Peyer's patch (tissue), 4 donors: ENCODE measurements at places on chromosomes 12 and 14. TPM values are rescaled to one million over a fixed set of nuclear protein-coding genes. Genes with fewer than 3 reads are reported as not detected.

DNA sequence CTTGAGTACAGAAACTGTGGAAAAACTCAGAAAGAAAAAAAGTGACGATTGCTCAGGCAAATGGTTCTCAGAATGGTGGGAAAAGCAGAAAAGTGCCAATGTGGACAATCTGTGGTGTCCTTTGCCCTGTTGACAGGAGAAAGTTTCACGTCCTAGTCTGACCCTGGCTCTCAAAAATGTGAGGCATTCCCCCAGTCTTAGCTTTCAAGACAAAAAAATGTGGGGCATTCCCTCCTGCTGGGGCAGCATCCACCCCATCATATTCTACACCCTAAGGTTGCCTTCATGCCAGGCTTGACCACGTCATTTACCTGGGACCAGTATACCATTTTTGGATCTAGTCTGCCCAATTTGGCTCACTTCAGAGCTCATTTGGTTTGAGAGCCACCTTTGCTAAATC lies 20.7 kb upstream of the ANAPC7 start:
- no peaks in the 10 kb centered on the region for H3K27me3 ChIP-seq
- no peak overlapping the region for H3K27ac ChIP-seq
- H3K36me3 ChIP-seq: no peaks in the 10 kb centered on the region
- H3K4me3 ChIP-seq: no peak overlapping the region
- no peaks in the 10 kb centered on the region for H3K4me1 ChIP-seq
- DNase-seq: no peak

DNA sequence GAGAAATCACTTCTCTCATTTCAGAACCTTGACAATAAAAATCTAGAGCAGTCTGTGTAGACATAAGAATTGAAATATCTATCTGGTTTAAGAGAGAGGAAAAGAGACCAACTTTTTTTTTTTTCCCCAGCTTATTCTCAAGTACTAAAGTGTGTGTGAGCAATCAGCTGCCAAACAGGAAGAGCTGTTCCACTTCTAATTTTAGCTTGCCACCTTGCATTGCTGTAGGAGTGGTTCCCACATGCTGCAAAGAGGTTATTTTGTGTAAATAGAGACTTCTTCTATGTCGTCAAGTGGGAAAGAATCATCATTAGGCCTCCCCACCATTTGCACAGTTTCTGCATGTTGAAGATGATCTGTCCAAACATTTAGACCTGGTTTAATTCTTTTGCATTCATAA lies 142.6 kb downstream of the NPAS3 start:
- DNase-seq: no peak
- no peaks in the 10 kb centered on the region for H3K27me3 ChIP-seq
- no peaks in the 10 kb centered on the region for H3K36me3 ChIP-seq
- H3K27ac ChIP-seq: no peak overlapping the region
- no peaks in the 10 kb centered on the region for H3K4me1 ChIP-seq

TRIAP1 gene
- total RNA-seq: 5.5 TPM

C12orf56 gene
- not detected for total RNA-seq

DNA sequence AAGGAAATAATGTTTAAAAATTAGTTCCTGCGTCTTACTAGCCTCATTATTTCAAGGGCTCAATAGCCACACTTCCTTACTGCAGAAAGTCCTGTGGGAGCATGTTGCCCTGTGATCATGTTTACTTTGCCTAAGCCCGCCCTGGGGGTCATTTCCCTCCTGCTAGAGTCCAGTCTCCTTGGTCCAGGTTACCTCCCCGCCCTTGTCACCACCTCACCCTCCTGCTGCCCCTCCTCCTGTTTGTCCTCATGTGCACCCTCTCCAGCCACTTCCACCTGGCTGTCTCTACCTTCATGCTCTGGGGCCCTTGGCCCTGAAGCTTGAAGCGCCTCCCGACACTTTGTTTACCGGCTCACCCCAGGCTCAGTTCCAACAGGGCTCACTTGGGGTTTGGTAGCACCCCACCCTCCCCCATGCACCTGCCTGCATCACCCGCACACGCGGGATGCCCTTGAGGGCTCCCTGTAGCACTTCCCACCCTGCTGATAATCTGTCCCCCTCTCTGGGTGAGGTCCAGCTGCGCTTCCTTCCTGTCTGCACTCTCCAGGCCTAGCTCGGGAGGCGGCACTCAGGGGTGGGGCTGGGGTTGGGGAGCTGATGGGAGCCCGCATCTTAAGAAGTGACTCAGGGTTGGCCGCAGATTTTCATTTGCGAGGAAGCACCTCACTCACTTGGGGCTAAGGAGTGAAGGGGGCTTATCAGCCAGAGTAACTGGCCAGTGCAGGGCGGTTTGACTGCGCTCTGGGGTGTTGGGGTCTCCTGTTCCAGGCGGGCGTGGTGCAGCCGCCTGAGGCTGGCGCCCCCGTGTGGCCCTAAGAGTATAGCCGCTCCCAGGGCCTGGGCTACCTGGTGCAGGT lies 40.1 kb downstream of the SMIM41 start:
- H3K27me3 ChIP-seq: no peaks in the 10 kb centered on the region
- H3K4me1 ChIP-seq: peaks cover 14% of the 10 kb centered on the region
- peak overlapping the region; percentile 30 for H3K27ac ChIP-seq
- H3K36me3 ChIP-seq: no peaks in the 10 kb centered on the region
- no peak overlapping the region for H3K4me3 ChIP-seq

- no peaks in the 10 kb centered on the region for H3K36me3 ChIP-seq
- no peak overlapping the region for H3K27ac ChIP-seq
- no peaks in the 10 kb centered on the region for H3K4me1 ChIP-seq
- DNase-seq: peak; percentile 63
Measured at GRCh38 chr14:74349757-74350156, 1.5 kb downstream of the VRTN start.

SDR9C7 gene
- total RNA-seq: not detected

- H3K27me3 ChIP-seq: no peaks in the 10 kb centered on the region
- H3K4me3 ChIP-seq: no peak overlapping the region
- no peaks in the 10 kb centered on the region for H3K36me3 ChIP-seq
- H3K4me1 ChIP-seq: no peaks in the 10 kb centered on the region
- DNase-seq: no peak
Measured at GRCh38 chr12:69428351-69429073, 41.7 kb upstream of the FRS2 start.

SRRM4 gene
- not detected for total RNA-seq
